ENCODE measurements at places on chromosomes 7 and 10.
A peak's percentile ranks its signal among the peaks of the same experiment; 100 is the strongest.

- no peak for ATAC-seq
Observed at GRCh38 chr10:116253716-116254115, 19.3 kb downstream of the GFRA1 start.

DNA sequence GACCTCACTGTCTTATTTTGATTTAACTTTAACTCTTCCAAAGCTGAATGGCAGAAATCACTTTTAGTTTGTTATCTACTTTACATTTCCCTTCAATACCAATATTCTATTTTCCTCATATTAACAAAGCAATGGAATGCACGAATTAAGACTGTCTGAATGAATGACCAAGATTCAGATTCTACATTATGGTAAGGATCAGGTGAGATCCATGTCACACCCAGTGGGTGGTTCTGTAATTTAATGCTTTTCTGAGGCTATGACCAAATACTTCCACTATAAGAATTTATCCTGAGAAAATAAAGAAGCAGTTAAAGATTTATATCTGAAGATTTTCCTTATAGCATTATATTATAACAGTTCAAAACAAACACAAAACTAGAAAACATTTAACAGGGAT, 90.2 kb upstream of the NUPR2 start:
- ATAC-seq, result no peak

GRCh38 chr7:14936554-14936953, 34.0 kb upstream of the DGKB start:
- ATAC-seq, result no peak

- ATAC-seq, result no peak
Observed at GRCh38 chr10:72328829-72329204, 25.9 kb downstream of the DNAJB12 start.

DNA sequence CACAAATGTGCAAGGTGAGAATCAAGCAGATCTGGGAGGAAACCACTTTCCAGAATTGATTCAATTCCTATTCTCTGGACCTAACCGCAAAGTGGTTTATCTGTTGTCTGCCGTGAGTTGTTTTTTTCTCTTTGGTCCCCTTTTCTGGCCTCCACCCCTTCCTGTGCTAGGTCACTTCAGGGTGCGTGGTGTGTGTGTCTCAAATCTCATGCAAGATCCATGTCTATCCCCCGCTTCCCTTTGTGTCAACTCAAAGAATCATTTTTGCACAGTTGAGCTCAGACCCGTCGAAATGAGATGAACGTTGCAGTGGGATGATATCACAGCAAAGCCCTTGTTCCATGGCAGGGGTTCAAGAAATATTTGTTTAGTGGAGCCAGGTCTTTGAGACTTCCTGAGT, 184.5 kb downstream of the GATA3 start:
- no peak for ATAC-seq

GRCh38 chr7:40475681-40475982, 340.8 kb downstream of the SUGCT start:
- ATAC-seq, result peak; percentile 13

GRCh38 chr10:96675846-96676245, 44.5 kb downstream of the PIK3AP1 start:
- no peak for ATAC-seq

DNA sequence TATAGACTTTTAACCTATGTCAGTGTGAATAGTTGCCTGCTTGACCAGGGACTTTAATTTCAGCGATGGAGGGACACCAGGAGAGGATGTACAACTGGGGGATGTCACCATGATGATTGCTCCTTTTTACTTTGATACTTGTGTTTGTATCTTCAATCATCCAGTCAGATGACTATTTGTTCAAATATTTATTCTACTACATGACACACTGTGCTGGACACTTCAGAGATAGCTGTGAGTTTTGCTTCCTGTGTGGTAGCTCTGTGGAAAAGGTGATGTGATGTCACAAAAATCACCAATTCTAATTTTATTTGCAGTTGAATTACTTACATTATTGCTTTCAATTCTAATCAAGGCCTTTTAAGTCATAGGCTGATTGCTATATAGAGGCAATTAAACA, 62.7 kb upstream of the CREB5 start:
- ATAC-seq, result no peak

DNA sequence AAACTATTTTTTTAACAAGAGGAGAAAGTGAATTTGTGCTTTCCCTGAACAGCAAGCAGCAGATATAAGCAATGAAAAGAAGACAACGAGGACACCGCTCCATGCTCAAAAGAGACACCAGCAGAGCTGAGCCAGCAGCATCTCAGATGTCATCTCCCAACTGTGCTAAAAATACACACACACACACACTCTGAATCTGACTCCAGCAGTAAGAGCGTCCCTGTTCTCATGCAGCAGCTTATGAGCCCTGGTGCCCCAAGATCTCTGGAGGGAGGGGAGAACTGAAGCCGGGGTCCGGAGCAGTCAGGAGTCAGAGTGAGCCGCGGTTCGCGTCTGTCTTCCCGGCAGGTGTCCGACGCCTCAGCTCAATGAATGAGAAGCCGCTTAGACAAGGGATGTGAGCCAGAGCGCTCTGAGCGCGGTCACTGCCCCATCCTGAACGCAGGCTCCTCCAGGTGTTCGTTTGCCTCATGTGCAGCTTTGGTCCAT, 49.2 kb downstream of the SVIL start:
- no peak for ATAC-seq

GRCh38 chr7:45665172-45665571, 91.0 kb downstream of the ADCY1 start:
- no peak for ATAC-seq

DNA sequence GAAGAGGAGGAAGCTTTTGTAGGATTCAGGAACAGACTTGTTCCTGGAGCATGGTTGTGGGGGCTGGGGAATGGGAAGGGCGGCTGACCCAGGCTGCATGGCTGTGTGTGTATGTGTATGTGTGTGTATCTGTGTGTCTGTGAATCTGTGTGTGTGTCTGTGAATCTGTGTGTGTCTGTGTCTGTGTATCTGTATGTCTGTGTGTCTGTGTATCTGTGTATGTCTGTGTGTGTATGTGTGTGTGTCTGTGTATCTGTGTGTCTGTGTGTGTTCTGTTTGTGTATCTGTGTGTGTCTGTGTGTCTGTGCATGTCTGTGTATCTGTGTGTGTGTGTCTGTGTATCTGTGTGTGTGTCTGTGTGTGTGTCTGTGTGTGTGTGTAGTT, 6.6 kb upstream of the STX1A start:
- peak; percentile 31 for ATAC-seq

GRCh38 chr7:23380961-23381360, 81.8 kb downstream of the MALSU1 start:
- no peak for ATAC-seq

- ATAC-seq, result no peak
Observed at GRCh38 chr7:158422887-158423560, 164.6 kb downstream of the PTPRN2 start.

- ATAC-seq, result no peak
Observed at GRCh38 chr7:68155676-68156075, 1159.0 kb downstream of the TYW1 start.

- peak; percentile 93 for ATAC-seq
Observed at GRCh38 chr10:29841724-29842649, 207.2 kb upstream of the SVIL start.

- ATAC-seq, result peak; percentile 68
Observed at GRCh38 chr7:158829021-158829341, 328 bp downstream of the ESYT2 start.

DNA sequence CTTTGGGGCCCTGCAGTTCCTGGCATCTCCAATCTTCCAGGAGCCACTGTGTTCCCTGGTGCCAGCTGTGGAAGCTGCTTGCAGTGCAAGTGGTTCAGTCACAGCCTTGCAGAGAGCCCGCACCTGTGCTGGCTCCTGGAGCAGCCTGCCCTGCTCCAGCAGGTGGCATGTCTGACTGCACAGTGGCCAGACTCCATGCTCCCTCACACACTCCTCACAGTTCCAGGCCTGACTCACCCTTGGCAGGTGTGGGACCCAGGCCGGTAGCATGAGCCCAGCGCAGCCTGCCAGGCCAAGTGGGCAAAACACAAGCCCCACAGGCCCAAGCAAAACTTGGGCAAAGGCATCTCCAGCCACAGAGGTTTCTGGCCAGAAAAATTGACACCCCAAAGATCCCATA, 33.6 kb upstream of the RELN start:
- no peak for ATAC-seq

- ATAC-seq, result peak; percentile 76
Observed at GRCh38 chr10:34171957-34172527, 643.1 kb downstream of the PARD3 start.

- no peak for ATAC-seq
Observed at GRCh38 chr7:71937840-71938371, 474.2 kb downstream of the CALN1 start.

DNA sequence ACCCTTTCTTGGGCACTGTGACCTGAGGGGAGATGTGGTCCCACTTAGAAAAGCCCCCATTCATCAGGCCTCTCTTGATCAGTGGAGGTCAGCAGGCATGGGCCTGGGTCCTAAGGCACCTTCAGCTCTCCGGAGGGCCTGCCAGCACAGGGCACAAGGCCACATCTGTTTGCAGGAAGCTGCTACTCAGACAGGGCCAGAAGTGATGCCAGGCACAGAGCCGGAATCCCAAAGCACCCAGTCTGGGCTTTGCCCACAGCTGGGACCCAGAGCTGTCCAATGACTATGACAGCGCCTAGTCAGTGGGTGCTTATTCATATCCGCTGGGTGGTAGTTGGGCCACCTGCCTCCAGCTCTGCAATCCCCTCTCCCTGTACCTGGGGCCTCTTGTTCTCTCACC, 63.2 kb upstream of the ELN start:
- no peak for ATAC-seq

DNA sequence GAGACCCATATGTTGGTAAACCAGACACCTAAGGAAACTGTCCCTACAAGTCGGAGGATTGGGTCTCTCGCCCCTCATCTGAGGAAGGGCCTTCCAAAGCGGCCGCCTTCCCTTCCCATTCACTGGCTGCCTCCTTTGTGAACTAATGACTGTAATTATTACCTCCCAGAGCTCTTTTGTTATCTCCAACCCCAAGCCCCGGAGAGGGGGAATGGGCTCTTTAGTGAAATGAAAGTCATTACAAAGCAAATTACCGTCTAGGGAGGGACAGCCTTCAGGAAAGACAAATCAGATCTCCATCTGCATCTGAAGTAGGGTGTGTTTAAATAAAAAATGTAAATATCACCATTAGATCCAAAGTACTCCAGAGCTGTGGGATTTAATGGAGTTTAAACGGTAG, 2.6 kb upstream of the GAD2 start:
- ATAC-seq, result no peak

DNA sequence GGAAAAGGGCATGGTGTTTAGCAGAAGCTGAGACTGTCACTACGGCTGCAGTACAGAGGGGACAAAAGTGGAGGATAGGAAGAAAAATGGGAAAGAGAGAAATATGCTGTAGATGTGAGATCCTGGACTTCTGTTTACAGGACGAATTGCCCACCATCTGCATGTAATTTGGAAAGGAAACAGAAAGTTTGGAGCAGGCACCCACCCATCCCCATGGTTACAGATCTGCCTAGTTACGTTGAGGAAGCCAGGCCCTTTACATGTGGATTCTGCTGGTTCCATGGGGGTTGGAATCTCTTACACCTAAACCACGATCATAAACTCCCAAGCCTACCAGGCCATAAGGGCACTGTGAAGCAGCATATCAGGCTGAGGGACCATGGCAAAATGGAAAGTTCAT, 84.3 kb downstream of the WDFY4 start:
- ATAC-seq, result no peak

DNA sequence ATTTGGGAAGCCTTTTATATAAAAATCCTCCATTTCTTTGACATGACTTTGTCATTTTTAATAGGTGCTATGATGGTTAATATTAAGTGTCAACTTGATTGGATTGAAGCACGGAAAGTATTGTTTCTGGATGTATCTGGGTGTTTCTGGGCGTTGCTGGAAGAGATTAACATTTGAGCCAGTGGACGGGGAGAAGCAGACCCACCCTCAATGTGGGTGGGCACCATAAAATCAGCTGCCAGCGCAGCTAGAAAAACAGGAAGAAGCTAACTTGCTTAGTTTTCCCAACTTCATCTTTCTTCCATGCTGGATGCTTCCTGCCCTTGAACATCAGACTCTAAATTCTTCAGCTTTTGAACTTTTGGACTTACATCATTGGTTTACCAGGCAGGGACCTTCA, 1003.0 kb downstream of the SORCS3 start:
- no peak for ATAC-seq

- no peak for ATAC-seq
Observed at GRCh38 chr10:130041451-130042371, 68.9 kb downstream of the C10orf143 start.

DNA sequence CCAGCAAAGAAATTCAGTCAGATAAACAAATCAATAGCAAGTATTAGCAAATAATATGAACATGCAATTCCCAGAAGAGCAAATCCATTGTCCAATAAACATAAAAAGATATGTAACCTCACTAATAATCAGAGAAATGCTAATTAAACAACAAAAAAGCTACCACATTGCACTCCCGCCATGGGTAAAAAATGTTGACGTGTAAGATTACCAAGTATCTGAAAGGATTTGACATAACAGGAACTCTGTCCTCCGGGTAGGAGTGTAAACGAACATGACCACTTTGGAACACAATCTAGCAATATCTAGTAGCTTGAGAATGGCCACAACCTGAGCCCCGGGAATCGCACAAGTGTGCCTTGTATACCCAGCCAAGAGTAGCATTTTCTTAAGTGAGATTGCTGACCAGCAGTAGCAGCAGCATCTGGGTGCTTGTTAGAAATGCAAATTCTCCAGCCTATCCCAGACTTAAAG, 31.6 kb downstream of the DYDC1 start:
- no peak for ATAC-seq

- ATAC-seq, result no peak
Observed at GRCh38 chr10:107487284-107487683, 322.8 kb upstream of the SORCS1 start.

- ATAC-seq, result no peak
Observed at GRCh38 chr10:79189181-79189580, 120.4 kb downstream of the ZMIZ1 start.

- peak; percentile 94 for ATAC-seq
Observed at GRCh38 chr10:33155720-33156638, 178.5 kb downstream of the NRP1 start.

GRCh38 chr10:132580617-132581016, 43.0 kb downstream of the INPP5A start:
- ATAC-seq, result no peak

DNA sequence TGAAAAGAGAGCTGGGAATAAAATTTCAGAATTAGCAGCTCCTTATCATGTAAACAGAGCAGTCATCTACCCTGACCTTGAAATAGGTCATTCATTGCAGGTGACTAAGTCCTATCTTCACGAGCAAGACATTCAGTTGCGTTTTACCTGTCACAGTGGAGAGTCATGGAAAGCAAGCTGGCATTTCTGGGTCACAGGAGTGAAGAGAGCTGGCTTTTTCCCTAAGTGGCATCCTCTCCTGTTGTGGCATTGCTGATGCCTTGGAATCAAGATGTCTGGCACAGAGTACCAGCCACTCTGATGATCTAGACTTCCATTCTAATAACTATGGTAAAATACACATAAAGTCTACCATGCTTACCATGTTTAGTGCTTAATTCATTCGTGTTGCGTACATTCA, 70.8 kb downstream of the SCRN1 start:
- ATAC-seq, result no peak

DNA sequence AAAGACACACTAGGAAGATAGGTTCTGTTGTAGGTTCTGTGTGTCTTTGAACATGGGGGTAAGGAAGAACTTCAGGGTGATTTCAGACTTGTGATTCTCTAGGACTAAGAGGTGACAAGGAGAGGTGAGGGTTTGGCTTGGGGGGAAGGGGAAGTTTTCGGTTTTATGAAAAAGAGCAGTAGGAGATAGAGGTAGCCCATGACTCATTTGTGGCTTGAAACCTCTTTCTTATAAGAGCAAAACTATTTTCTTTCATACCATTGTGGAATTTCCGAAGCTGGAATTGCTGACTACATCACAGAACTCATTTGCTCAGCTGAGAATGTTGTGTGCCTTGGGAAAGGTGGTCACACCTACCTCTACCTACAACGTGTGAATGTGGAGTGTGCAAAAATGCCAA, 39.6 kb upstream of the IKZF1 start:
- no peak for ATAC-seq
